ENCODE measurements at places on chromosomes 3 and 15. TPM values are rescaled to one million over a fixed set of nuclear protein-coding genes. Genes with fewer than 3 reads are reported as not detected.

TF gene
- 1.1 TPM for total RNA-seq

ATP13A4 gene
- total RNA-seq: 0.55 TPM

MRAS gene
- total RNA-seq: 36.8 TPM

ZIC1 gene
- not detected for total RNA-seq

TP63 gene
- total RNA-seq: 0.28 TPM

INSYN1 gene
- 10.0 TPM for total RNA-seq

OR4M2 gene
- not detected for total RNA-seq

ASB14 gene
- not detected for total RNA-seq

DNA sequence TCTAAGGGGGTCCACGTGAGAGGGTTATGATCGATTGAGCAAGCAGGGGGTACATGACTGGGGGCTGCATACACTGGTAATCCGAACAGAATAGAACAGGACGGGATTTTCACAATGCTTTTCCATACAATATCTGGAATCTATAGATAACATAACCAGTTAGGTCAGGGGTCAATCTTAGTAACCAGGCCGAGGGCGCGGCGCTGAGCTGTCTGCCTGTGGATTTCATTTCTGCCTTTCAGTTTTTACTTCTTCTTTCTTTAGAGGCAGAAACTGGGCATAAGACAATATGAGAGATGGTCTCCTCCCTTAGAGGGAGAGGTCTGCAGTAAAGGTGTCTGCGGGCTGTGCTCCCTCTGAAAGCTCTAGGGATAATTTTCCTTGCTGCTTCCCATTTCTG is 261.3 kb downstream of the XXYLT1 start:
- H3K27me3 ChIP-seq: no peaks in the 10 kb centered on the region
- no peaks in the 10 kb centered on the region for H3K4me1 ChIP-seq
- DNase-seq: peak; percentile 15
- no peak overlapping the region for H3K27ac ChIP-seq
- H3K36me3 ChIP-seq: no peaks in the 10 kb centered on the region

DNA sequence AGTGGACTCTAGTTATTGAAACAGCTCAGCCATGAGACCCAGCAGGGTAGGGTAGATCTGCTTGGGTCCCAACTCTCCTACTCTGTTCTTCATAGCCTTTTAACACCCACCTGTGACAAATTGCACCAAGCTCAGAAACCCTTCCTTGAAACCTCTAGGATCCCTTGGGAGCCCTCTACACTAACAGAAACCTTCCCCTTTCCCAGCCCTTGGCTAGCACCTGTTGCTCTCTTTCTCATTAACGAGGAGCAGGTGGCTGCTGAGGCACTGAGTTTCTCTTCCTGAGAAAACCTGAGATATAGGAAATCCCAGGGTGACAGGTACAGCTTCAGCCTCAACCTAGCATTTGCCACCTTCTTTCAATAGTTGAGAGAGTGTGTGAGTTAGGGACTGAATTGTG is 88.3 kb upstream of the CLSTN2 start:
- no peak overlapping the region for H3K27ac ChIP-seq
- DNase-seq: no peak
- H3K27me3 ChIP-seq: no peaks in the 10 kb centered on the region
- no peaks in the 10 kb centered on the region for H3K4me1 ChIP-seq
- no peaks in the 10 kb centered on the region for H3K36me3 ChIP-seq

- H3K4me1 ChIP-seq: no peaks in the 10 kb centered on the region
- H3K4me3 ChIP-seq: no peak overlapping the region
- H3K27ac ChIP-seq: no peak overlapping the region
- no peaks in the 10 kb centered on the region for H3K27me3 ChIP-seq
Observed at GRCh38 chr15:100196326-100197058, 145.3 kb downstream of the ADAMTS17 start.

DNA sequence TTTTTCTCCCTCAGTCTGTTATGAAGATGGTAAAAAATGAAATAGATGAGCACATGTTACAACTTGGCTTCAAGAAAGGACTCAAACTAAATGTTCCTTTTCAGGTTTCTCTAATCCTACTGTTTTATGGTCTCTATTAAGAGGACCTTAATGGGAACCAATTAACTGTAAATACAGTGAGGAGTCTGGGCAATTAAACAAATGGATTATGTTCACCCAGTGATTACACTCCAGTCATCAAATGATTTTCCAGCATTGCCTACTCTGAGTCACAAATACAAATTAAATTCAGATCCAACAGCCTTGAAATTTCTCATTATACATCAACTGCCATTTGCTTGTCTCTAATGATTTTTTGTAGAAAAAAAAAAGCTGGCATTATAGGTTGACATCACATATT is 129.2 kb downstream of the NEK10 start:
- no peaks in the 10 kb centered on the region for H3K36me3 ChIP-seq
- H3K27ac ChIP-seq: no peak overlapping the region
- H3K4me3 ChIP-seq: no peak overlapping the region
- H3K27me3 ChIP-seq: no peaks in the 10 kb centered on the region
- DNase-seq: no peak

DNA sequence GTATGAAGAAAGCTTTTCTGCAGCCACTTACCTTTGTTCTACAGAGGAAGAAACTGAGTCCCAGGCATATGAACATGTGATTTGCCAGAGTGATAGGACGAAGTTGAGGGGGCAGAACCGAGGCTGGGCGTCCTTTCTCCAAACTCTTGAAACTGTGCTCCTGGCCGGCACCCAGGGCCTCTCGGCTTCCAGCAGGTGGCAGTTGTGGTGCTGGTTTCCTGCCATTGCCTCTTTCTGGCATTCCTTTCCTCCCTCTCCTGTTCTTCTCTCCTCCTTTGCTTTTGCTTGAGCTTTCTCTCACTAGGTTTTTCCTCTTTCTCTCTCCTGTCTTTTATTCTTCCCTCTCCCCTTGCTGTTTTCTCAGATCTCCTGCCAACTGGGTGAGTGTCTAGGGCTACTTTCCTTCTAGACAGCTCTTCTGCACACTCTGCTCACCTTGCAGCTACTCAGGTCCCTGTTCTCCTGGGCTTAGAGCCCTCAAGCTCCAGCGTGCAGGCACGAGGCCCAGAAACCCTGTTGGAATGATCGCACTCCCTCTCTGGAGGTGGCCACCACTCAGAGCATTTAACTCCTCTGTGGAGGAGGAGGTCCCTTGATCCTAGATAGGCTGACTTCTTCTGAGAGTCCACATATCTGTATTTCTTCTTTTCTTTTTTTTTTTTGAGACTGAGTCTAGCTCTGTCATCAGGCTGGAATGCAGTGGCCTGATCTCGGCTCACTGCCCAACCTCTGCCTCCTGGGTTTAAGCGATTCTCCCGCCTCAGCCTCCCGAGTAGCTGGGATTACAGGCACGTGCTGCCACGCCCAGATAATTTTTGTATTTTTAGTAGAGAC is 26.2 kb downstream of the TRAK1 start:
- DNase-seq: no peak
- no peaks in the 10 kb centered on the region for H3K36me3 ChIP-seq
- no peak overlapping the region for H3K27ac ChIP-seq
- H3K4me3 ChIP-seq: no peak overlapping the region
- no peaks in the 10 kb centered on the region for H3K27me3 ChIP-seq
- peaks cover 55% of the 10 kb centered on the region for H3K4me1 ChIP-seq

- no peaks in the 10 kb centered on the region for H3K27me3 ChIP-seq
- no peak for DNase-seq
- no peaks in the 10 kb centered on the region for H3K4me1 ChIP-seq
- peaks cover 41% of the 10 kb centered on the region for H3K36me3 ChIP-seq
Observed at GRCh38 chr3:40464339-40465110, 7.4 kb downstream of the RPL14 start.

DNA sequence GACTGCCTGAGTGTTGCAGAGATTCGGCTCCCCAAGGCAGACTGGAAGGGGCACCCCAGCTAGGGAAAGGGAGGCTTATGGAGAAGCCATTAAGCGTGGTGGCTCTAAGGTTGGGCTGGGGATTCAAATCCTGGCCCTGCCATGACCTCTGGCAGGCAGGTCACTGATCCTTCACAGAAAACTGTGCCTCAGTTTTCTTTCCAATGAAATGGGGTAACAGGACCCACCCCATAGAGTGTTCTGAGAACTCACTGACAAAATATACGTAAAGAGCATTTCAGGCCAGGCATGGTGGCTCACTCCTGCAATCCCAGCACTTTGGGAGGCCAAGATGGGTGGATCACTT is 34.6 kb downstream of the DNASE1L3 start:
- peak overlapping the region; percentile 92 for H3K27ac ChIP-seq
- H3K4me3 ChIP-seq: no peak overlapping the region
- peaks cover 52% of the 10 kb centered on the region for H3K4me1 ChIP-seq
- no peaks in the 10 kb centered on the region for H3K27me3 ChIP-seq

- H3K27me3 ChIP-seq: no peaks in the 10 kb centered on the region
- H3K4me1 ChIP-seq: peaks cover 15% of the 10 kb centered on the region
- no peaks in the 10 kb centered on the region for H3K36me3 ChIP-seq
- H3K27ac ChIP-seq: no peak overlapping the region
- H3K4me3 ChIP-seq: no peak overlapping the region
- no peak for DNase-seq
Observed at GRCh38 chr15:48554112-48554511, 91.4 kb downstream of the FBN1 start.

GRCh38 chr15:65068403-65068788 is 605 bp upstream of the RASL12 start:
- no peaks in the 10 kb centered on the region for H3K27me3 ChIP-seq
- no peaks in the 10 kb centered on the region for H3K36me3 ChIP-seq
- H3K27ac ChIP-seq: peak overlapping the region; percentile 95
- no peaks in the 10 kb centered on the region for H3K4me1 ChIP-seq
- no peak for DNase-seq
- H3K4me3 ChIP-seq: peak overlapping the region; percentile 79

- no peaks in the 10 kb centered on the region for H3K27me3 ChIP-seq
- DNase-seq: no peak
- H3K4me3 ChIP-seq: no peak overlapping the region
- no peak overlapping the region for H3K27ac ChIP-seq
- H3K4me1 ChIP-seq: peaks cover 33% of the 10 kb centered on the region
- no peaks in the 10 kb centered on the region for H3K36me3 ChIP-seq
Observed at GRCh38 chr3:100157685-100158084, 43.4 kb upstream of the FILIP1L start.

DNA sequence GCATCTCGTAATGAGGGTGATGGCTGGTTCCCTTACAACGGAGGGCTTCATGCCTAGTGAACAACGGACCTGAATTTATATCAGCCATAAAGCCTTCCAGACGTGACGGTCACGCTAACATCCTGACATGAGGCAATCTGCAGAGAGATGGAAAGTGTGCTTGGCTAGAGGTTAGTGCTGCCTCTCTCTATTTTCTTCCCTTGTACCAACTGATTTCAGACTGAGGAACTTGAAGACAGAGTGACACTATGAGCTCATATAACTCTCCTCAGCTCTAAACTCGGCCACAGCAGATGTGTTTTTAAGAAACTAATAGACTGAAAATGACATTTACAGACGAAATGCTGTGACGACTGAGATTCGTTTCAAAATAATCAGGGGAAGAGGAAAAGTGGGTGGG is 122.4 kb downstream of the XXYLT1 start:
- peaks cover 49% of the 10 kb centered on the region for H3K4me1 ChIP-seq
- DNase-seq: no peak
- no peak overlapping the region for H3K4me3 ChIP-seq
- H3K36me3 ChIP-seq: no peaks in the 10 kb centered on the region

- H3K4me1 ChIP-seq: no peaks in the 10 kb centered on the region
- no peaks in the 10 kb centered on the region for H3K27me3 ChIP-seq
- no peak overlapping the region for H3K4me3 ChIP-seq
Observed at GRCh38 chr3:71710906-71711494, 14.2 kb downstream of the EIF4E3 start.

DNA sequence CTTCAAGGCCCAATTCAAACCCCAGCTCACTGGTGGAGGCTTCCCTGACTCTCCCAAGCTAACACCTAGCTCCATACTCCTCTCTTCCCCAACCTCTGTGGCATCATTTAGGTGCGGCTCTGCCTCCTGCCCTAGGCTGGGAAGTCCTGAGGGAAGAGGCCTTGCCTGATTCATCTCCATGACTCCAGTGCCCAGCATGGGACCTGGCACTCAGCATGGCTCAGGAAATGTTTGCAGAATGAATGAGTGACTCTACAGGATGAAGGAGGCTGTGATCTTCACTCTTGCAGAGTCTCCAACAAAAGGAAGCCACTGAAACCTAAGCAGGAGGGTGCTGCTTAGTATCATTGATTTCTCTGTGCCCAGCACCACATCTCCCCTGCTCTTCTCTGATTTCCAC is 34.5 kb upstream of the INSYN1 start:
- DNase-seq: no peak
- no peaks in the 10 kb centered on the region for H3K36me3 ChIP-seq
- no peaks in the 10 kb centered on the region for H3K4me1 ChIP-seq

- H3K4me1 ChIP-seq: no peaks in the 10 kb centered on the region
- no peak overlapping the region for H3K4me3 ChIP-seq
- DNase-seq: no peak
- no peaks in the 10 kb centered on the region for H3K36me3 ChIP-seq
- H3K27me3 ChIP-seq: peaks cover 42% of the 10 kb centered on the region
- no peak overlapping the region for H3K27ac ChIP-seq
Observed at GRCh38 chr3:49661281-49661680, 12.9 kb upstream of the APEH start.

DNA sequence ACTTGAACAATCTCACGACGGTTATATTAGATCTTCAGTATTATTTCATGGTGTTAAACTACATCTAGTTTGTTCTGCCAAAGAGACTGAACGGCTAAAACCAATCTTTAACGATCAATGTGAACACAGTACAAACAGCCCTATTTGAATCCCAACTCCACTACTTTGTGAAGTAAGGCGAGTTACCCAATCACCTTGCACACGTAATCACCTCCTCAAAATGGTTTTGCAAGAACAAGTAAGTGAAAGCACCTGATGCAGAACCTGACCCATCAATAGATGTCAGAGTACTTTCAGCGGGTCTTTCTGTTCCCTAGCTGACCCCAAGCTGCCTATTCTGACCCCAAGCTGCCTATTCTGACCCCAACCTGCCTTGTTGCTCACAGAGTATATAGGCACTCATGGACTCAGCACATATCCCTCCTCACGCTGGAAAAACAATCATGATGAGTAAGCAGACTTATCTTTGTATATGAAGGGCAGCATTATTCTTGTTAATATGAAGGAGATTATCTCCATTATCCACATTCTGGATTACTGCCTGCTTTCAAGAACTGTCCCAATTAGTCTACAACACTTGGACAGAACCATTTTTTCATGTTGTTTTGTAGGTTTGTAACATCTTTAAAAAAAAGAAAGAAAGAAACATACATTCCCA is 3.7 kb downstream of the KPNA1 start:
- peaks cover 46% of the 10 kb centered on the region for H3K4me1 ChIP-seq
- DNase-seq: no peak
- H3K4me3 ChIP-seq: no peak overlapping the region
- no peaks in the 10 kb centered on the region for H3K36me3 ChIP-seq
- H3K27ac ChIP-seq: peak overlapping the region; percentile 12

DNA sequence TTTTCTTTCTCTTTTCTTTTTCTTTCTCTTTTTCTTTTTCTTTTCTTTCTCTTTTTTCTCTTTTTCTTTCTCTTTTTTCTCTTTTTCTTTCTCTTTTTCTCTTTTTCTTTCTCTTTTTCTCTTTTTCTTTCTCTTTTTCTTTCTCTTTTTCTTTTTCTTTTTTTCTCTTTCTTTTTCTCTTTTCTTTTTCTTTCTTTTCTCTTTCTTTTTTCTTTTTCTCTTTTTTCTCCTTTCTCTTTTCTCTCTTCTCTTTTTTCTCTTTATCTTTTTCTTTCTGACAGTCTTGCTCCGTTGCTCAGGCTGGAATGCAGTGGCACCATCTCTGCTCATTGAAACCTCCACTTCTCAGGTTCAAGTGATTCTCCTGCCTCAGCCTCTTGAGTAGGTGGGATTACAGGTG is 335.7 kb downstream of the SQOR start:
- DNase-seq: no peak
- H3K27me3 ChIP-seq: no peaks in the 10 kb centered on the region
- H3K4me1 ChIP-seq: no peaks in the 10 kb centered on the region
- H3K36me3 ChIP-seq: no peaks in the 10 kb centered on the region
- H3K27ac ChIP-seq: no peak overlapping the region
